ENCODE measurements at places on chromosomes 12 and 14.

DNA sequence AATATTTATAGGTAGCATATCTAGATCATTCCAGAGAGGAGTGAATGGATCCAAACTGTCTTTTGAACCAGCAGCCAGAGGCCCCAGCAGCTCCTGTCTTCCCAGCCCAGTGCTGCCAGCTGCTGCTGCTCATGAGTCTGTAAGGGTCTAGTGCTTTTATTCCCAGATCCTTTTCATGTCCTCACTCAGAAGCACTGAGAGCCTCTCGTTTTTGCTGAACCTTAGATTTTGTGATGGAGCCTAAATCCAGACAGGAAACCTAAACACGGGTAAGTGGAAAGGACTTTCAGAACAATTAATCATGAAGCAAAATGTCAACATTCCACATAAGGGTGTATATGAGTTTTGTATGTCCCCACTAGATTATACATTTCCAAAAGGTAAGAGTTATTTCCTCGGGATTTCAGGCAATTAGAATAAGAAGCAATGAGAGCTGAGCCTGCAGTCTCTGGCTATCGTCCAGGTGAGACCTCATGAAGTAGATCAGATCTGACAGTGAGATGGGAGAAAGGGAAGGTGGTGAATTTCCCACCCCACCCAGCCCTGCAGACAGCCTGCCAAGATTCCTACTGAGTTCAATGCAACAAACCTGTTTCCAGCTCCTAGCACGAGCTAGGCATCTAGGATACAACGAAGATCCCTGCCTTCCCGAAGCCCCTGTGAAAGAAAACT lies 84.4 kb downstream of the NINJ2 start:
- no peaks in the 10 kb centered on the region for H3K4me1 ChIP-seq
- H3K4me3 ChIP-seq, result no peak overlapping the region
- H3K27ac ChIP-seq, result no peak overlapping the region
- H3K36me3 ChIP-seq, result no peaks in the 10 kb centered on the region
- no peak for DNase-seq

- no peak for DNase-seq
- no peaks in the 10 kb centered on the region for H3K36me3 ChIP-seq
- H3K27me3 ChIP-seq, result no peaks in the 10 kb centered on the region
- H3K4me3 ChIP-seq, result no peak overlapping the region
Observed at GRCh38 chr14:61653507-61653906, 41.8 kb upstream of the HIF1A start.

GRCh38 chr14:68012871-68013270 lies 193.3 kb downstream of the RAD51B start:
- no peaks in the 10 kb centered on the region for H3K4me1 ChIP-seq
- DNase-seq, result no peak
- H3K36me3 ChIP-seq, result no peaks in the 10 kb centered on the region
- no peak overlapping the region for H3K27ac ChIP-seq
- no peak overlapping the region for H3K4me3 ChIP-seq

DNA sequence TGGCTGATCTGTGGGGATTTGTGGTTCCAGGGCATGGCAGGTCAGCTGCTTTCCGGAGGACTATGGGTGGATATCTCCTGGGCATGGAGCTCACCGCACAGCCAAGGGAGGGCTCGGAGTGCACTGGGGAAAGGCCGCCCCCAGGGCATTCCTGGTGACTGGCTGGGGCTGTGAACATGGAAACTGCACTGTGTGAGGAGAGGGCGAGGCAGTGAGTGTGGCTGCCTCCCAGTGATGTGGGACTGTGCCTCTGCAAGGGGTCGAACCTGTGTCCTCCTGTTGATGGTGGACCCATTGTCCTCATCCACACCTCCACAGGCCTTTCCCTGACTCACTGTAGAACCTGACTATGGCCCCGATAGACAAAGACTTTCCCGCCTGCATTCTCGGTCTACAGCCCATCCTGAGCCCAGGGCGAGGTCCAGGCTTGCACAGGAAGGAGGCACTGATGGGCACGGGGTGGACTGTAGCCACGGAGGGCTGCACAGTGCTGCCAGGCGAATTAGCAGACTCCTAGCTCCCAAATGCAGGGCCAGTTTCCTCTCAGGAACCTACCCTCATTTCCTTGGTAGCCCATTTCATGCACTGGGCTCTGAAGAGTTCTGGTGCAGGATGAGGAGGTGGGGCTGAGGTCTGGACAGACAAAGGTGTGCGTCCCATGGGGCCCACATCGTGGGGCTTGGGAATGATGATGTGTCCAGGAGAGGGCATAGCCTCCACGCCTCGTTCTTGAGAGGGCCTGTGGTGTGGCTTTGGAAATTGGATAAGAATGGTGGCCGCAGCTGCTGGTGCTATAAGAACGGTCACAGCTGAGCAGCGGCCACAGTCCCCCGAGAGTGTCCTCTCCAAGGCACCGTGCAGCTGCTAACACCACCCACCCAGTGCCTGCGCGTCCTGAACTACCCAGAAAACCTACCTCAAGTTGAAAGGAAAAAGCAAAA lies 415.1 kb downstream of the TMEM121 start:
- no peaks in the 10 kb centered on the region for H3K27me3 ChIP-seq
- H3K27ac ChIP-seq, result no peak overlapping the region
- no peak overlapping the region for H3K4me3 ChIP-seq

GRCh38 chr14:51609251-51609954 lies 42.3 kb upstream of the FRMD6 start:
- DNase-seq, result no peak
- no peak overlapping the region for H3K4me3 ChIP-seq
- H3K27me3 ChIP-seq, result peaks cover 11% of the 10 kb centered on the region
- H3K4me1 ChIP-seq, result no peaks in the 10 kb centered on the region
- no peaks in the 10 kb centered on the region for H3K36me3 ChIP-seq
- H3K27ac ChIP-seq, result no peak overlapping the region

- H3K4me3 ChIP-seq, result peak overlapping the region; percentile 8
- no peaks in the 10 kb centered on the region for H3K27me3 ChIP-seq
- H3K36me3 ChIP-seq, result no peaks in the 10 kb centered on the region
- no peak for DNase-seq
- peaks cover 58% of the 10 kb centered on the region for H3K4me1 ChIP-seq
Observed at GRCh38 chr14:95520346-95520745, 3.9 kb upstream of the SYNE3 start.

- no peaks in the 10 kb centered on the region for H3K27me3 ChIP-seq
- no peak overlapping the region for H3K4me3 ChIP-seq
- no peaks in the 10 kb centered on the region for H3K4me1 ChIP-seq
- DNase-seq, result no peak
- no peaks in the 10 kb centered on the region for H3K36me3 ChIP-seq
- no peak overlapping the region for H3K27ac ChIP-seq
Observed at GRCh38 chr12:89087149-89087825, 265.0 kb downstream of the DUSP6 start.

- no peaks in the 10 kb centered on the region for H3K36me3 ChIP-seq
- H3K27ac ChIP-seq, result no peak overlapping the region
- H3K4me1 ChIP-seq, result no peaks in the 10 kb centered on the region
- no peak overlapping the region for H3K4me3 ChIP-seq
- no peaks in the 10 kb centered on the region for H3K27me3 ChIP-seq
Observed at GRCh38 chr14:81371802-81372201, 28.3 kb downstream of the STON2 start.

DNA sequence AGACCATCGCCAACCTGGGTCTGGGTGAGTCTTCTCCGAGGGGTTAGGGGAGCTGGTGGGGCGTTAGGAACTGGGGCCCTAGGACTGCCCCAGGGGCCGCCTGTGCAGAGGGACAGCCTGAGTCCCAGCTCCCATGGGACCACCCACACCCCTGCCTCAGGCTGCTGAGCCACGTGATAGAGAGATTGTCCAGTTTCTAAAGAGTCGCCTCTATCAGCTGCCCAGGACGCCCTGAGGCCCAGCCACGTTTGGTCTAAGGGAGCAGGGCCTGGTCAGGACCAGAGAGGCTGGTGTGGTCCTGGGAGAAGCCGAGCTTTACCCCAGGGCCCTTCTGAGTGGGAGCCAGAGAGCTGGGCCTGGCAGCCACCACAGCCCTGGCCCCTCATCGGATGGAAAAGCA lies 107.1 kb downstream of the LGMN start:
- peaks cover 6% of the 10 kb centered on the region for H3K4me1 ChIP-seq
- H3K27ac ChIP-seq, result no peak overlapping the region

DNA sequence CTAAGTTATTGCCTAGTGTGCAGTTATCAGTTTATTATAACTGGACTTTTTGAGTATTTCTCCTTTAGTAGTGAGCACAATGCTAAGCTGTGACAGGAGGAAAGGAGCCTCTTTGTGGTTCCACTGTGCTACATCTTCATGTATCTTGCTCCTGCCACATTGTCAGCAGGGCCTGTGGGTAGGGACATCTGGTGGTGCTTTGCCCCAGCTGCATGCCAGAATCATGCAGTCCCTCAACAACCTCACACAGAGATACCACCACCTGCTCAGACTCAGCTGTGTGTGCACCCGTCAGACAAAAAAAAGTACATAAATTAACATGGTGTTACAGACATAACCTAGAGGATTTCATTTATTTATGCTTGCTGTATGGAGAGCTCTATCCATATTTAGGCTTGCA lies 51.1 kb downstream of the MIS18BP1 start:
- H3K36me3 ChIP-seq, result no peaks in the 10 kb centered on the region
- no peak overlapping the region for H3K27ac ChIP-seq
- DNase-seq, result no peak
- H3K27me3 ChIP-seq, result no peaks in the 10 kb centered on the region

- H3K36me3 ChIP-seq, result no peaks in the 10 kb centered on the region
- DNase-seq, result no peak
- H3K27me3 ChIP-seq, result no peaks in the 10 kb centered on the region
- H3K27ac ChIP-seq, result no peak overlapping the region
- H3K4me3 ChIP-seq, result no peak overlapping the region
Observed at GRCh38 chr12:99387661-99388060, 259.9 kb upstream of the GARIN6 start.

DNA sequence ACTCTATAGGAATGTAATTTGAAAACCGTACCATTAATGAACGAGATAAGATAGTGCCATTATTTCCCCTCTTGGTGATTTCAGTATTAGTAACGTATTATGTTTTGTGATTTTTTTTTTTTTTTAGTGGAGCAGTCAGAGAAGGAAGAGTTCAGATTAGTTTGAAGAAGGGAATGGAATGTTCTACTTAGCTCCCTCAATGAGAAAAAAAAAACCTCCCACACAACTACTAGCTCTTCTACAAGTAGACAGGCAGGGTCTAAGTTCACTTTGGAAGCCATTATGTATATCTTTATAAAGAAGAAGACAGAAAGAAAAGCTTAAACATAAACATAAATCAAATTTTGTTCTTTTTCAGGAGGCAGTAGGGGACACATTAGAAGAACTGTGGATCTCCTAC lies 27.3 kb downstream of the PNMA1 start:
- H3K36me3 ChIP-seq, result no peaks in the 10 kb centered on the region
- DNase-seq, result no peak
- no peak overlapping the region for H3K4me3 ChIP-seq
- no peaks in the 10 kb centered on the region for H3K27me3 ChIP-seq

GRCh38 chr12:51388069-51388799 lies 3.0 kb downstream of the GALNT6 start:
- H3K27ac ChIP-seq, result no peak overlapping the region
- no peaks in the 10 kb centered on the region for H3K27me3 ChIP-seq
- no peak overlapping the region for H3K4me3 ChIP-seq
- no peaks in the 10 kb centered on the region for H3K36me3 ChIP-seq
- DNase-seq, result no peak

GRCh38 chr14:65286443-65286842 lies 126.1 kb upstream of the FUT8 start:
- H3K27ac ChIP-seq, result no peak overlapping the region
- no peak overlapping the region for H3K4me3 ChIP-seq
- no peaks in the 10 kb centered on the region for H3K27me3 ChIP-seq
- no peak for DNase-seq
- H3K4me1 ChIP-seq, result peaks cover 71% of the 10 kb centered on the region

DNA sequence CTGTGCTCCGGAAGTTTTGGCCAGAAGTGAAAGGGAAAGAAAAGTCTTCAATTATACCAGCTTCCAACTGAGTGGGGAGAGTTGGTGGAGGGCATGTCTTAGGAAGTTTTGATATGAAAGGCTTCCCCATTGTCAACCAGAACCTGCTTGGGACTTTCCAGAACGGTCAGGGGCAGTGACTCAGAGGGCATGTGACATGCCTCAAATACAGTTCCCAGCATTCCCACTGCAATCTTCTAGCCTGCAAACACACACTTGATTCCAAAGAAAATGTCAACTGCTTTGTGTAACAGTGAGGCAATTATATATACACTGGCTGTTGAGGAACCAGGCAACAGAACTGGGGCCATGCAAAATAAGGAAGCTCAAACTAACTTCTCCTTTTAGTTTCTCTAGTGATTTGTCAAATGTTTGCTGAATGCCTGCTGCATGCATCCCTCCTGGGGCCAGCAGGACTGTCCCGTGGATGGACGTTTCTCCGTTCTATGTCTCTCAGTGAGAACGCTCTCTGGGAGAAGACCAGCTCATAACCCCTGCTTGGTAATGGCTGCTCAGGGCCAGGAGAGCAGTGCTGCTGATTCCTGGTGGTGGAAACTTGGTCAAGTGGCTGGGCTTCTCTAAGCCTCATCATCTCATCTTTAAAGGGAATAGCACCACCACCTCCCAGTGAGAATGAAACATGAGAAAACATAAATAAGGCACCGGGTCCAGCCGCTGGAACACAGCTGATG lies 18.3 kb downstream of the SLC25A47 start:
- H3K27ac ChIP-seq, result no peak overlapping the region
- no peaks in the 10 kb centered on the region for H3K27me3 ChIP-seq
- H3K36me3 ChIP-seq, result no peaks in the 10 kb centered on the region

DNA sequence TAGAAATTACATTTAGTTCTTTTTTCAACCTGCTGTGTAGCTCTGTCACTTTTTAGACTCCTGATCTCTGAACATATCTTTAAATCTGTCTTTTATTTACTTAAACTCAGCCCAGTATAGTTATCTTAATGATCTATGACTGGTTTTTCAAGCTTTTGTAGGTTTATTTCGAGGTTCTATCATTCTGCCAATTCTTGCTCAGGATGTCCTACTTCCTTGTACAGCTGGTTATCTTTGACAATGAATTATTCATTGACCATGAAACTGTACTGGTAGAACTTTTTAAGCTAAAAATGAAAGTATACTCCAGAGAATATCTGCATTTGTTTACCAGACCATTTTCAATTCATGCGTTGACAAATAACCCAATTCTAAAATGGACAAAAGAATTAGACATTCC lies 37.8 kb downstream of the TC2N start:
- peaks cover 10% of the 10 kb centered on the region for H3K4me1 ChIP-seq
- no peaks in the 10 kb centered on the region for H3K27me3 ChIP-seq
- DNase-seq, result no peak
- H3K27ac ChIP-seq, result no peak overlapping the region
- H3K36me3 ChIP-seq, result no peaks in the 10 kb centered on the region
- H3K4me3 ChIP-seq, result no peak overlapping the region

GRCh38 chr12:60830381-60830780 lies 1234.6 kb downstream of the SLC16A7 start:
- no peaks in the 10 kb centered on the region for H3K4me1 ChIP-seq
- no peak overlapping the region for H3K27ac ChIP-seq
- H3K27me3 ChIP-seq, result no peaks in the 10 kb centered on the region
- H3K36me3 ChIP-seq, result no peaks in the 10 kb centered on the region
- DNase-seq, result no peak

GRCh38 chr14:95875831-95876760 lies 536 bp upstream of the TUNAR start:
- H3K4me1 ChIP-seq, result no peaks in the 10 kb centered on the region
- no peak overlapping the region for H3K27ac ChIP-seq
- H3K4me3 ChIP-seq, result no peak overlapping the region
- no peak for DNase-seq

GRCh38 chr12:119857041-119857591 lies 20.0 kb downstream of the CIT start:
- H3K36me3 ChIP-seq, result no peaks in the 10 kb centered on the region
- no peak overlapping the region for H3K27ac ChIP-seq
- peaks cover 3% of the 10 kb centered on the region for H3K4me1 ChIP-seq

- H3K4me3 ChIP-seq, result no peak overlapping the region
- DNase-seq, result no peak
- peaks cover 61% of the 10 kb centered on the region for H3K36me3 ChIP-seq
- H3K27ac ChIP-seq, result no peak overlapping the region
Observed at GRCh38 chr12:95499772-95500171, 25.8 kb downstream of the METAP2 start.
